ENCODE measurements at places on chromosomes 3 and 15. TPM values are rescaled to one million over a fixed set of nuclear protein-coding genes. Genes with fewer than 3 reads are reported as not detected.

- DNase-seq = no peak
Observed at GRCh38 chr15:72685301-72685924, 569 bp downstream of the HIGD2B start.

DNA sequence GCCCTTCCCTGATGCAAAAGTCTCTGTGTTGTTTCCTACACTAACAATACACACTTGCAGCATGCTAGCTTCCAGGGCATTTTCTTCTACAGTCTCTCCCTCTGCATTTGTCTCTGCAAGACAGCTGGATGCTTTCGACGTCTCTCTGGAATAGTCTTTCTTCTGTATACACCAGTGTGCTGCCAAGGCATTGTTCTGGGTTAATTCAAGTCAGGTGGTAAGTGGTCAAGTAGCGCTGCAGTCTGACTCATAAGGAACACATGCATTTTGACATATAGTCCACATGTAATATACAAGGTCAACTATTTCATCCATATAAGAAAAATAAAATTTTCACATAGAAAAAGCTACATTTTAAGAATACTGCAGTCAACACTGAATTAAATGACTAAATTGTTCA, 92.7 kb downstream of the MYLK start:
- no peak for DNase-seq

DNA sequence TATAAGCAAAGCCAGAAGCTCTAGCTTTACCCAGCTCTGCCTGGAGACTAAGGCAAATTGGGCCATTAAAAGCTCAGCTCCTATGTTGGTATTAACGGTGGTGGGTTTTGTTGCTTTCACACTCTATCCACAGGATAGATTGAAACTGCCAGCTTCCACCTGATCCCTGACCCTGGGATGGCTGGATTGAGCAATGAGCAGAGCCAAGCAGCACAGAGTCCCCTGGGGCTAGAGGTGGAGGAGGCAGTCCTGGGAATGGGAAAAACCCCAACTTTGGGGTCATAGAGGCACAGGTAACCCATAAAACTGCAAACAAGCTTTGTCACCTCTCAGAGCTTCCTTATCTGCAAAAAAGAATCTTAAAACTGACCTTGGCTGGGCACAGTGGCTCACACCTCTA, 6.6 kb downstream of the RHO start:
- no peak for DNase-seq

GRCh38 chr3:106965307-106965706, 411.9 kb upstream of the CCDC54 start:
- DNase-seq = no peak

Gene KLF15
- 15.8 TPM for polyA plus RNA-seq

DNA sequence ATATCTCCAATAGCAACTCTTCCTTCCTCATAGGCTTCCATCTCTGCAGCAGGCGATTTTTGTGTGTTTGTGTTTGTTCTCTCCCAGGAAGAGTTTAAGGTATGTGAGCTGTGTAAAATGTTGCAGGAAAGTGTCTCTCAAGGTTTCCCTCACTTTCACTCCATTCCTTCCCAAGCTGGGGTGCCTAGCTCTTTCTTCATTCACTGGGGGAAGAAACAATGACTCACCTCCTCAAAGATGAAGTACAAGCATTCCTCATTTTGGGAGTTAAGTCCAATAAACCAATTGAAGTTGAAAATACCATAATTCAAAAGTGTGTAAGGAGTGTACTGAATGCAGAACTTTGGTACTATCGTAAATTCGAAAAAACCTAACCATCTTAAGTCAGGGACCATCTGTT, 422.7 kb upstream of the CFAP20DC start:
- no peak for DNase-seq

- no peak for DNase-seq
Observed at GRCh38 chr3:28118087-28118486, 123.3 kb upstream of the CMC1 start.

- no peak for DNase-seq
Observed at GRCh38 chr3:106466881-106467280, 598.1 kb upstream of the CBLB start.

Gene IP6K2
- polyA plus RNA-seq = 191 TPM
